ENCODE measurements at places on chromosomes 11 and 22. TPM values are rescaled to one million over a fixed set of nuclear protein-coding genes. Genes with fewer than 3 reads are reported as not detected.
A peak's percentile ranks its signal among the peaks of the same experiment; 100 is the strongest.

- no peak for DNase-seq
- no peaks in the 10 kb centered on the region for H3K4me1 ChIP-seq
- no peak overlapping the region for H3K27ac ChIP-seq
- no peaks in the 10 kb centered on the region for H3K36me3 ChIP-seq
Measured at GRCh38 chr22:49082451-49082850, 745.2 kb downstream of the BRD1 start.

GRCh38 chr11:68354148-68354872, 41.9 kb downstream of the LRP5 start:
- peaks cover 7% of the 10 kb centered on the region for H3K36me3 ChIP-seq
- no peak overlapping the region for H3K27ac ChIP-seq
- H3K27me3 ChIP-seq = no peaks in the 10 kb centered on the region
- H3K4me3 ChIP-seq = no peak overlapping the region

DNA sequence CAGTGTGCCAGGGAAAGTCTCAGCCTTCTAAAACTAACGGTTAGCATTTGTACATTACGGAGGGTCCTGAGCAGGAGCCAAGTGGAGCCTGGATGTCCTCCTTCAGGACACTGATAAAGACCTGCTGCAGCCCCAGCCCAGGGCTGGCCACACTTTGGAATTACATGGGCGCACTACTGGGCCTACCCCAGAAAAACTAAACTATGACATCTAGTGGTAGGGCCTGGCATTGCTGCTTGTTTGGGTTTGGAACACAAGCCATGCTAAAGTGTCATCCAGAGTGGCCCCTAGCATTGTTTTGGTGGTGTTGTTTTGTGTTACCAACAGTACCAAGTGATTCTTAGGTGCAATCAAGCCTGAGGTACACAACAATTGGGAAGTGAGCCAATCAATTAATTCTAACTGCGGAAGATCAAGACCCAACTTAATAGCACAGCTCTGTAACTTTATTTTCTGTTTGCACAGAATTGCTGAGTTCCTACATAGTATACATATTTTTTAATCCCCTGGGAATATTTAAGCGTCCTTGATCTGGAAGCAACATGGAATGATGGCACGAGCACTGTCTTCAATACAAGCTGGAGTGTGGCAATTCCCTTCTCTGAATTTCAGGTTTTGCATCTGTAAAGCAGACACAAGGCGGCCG, 340.7 kb downstream of the LARGE1 start:
- H3K4me1 ChIP-seq = peaks cover 44% of the 10 kb centered on the region
- no peak overlapping the region for H3K4me3 ChIP-seq
- DNase-seq = peak; percentile 17
- H3K27ac ChIP-seq = no peak overlapping the region
- H3K36me3 ChIP-seq = no peaks in the 10 kb centered on the region
- no peaks in the 10 kb centered on the region for H3K27me3 ChIP-seq

GRCh38 chr22:38347944-38348750, 30.9 kb upstream of the CSNK1E start:
- DNase-seq = peak; percentile 14
- H3K36me3 ChIP-seq = no peaks in the 10 kb centered on the region
- no peaks in the 10 kb centered on the region for H3K4me1 ChIP-seq
- H3K4me3 ChIP-seq = no peak overlapping the region
- peaks cover 4% of the 10 kb centered on the region for H3K27me3 ChIP-seq

DNA sequence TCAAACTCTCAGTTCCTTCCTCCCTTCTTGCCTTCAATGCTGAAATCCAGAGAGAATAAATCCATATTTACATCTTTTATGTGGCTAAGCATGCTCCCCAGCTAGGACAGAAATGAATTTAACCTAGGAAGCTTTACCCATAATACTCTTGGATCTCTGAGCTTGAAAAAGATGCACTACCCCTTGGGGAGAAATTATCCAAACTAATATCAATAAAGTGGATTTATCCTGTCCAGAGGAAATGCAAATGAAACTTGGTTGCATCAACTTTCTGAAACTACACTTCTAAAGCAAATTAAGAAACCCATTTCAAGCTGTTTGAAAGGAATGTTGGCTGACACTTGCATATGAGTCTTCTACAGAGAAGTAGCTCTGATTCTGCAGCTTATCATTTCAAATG, 347.9 kb downstream of the TTC28 start:
- no peak overlapping the region for H3K27ac ChIP-seq
- no peak overlapping the region for H3K4me3 ChIP-seq
- no peaks in the 10 kb centered on the region for H3K36me3 ChIP-seq
- H3K4me1 ChIP-seq = no peaks in the 10 kb centered on the region
- no peak for DNase-seq

DNA sequence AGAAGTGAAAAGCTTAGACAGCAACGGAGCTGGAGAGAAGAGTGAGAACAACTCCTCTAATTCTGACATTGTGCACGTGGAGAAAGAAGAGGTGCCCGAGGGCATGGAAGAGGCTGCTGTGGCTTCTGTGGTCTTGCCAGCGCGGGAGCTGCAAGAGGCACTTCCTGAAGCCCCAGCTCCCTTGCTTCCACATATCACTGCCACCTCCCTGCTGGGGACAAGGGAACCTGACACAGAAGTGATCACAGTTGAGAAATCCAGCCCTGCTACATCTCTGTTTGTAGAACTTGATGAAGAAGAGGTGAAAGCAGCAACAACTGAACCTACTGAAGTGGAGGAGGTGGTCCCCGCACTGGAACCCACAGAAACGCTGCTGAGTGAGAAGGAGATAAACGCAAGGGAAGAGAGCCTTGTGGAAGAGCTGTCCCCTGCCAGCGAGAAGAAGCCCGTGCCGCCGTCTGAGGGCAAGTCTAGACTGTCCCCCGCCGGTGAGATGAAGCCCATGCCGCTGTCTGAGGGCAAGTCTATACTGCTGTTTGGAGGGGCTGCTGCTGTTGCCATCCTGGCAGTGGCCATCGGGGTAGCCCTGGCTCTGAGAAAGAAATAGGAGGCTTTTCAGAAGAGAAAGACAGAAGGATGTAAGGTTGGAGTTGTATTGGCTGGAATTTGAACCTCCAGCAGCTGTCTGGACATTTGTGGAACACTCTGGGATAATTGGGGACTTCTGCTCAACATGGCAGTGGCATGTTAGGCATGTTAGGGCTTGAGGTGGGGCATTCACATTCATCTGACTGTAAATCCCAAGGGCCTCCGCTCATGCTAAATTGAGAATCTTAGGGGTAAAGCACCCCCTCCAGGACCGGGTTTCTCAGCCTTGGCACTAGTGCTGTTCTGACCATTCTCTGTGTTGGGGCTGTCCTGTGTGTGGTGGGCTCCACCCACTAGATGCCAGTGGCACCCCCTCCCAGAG, 47.1 kb downstream of the BID start:
- peaks cover 49% of the 10 kb centered on the region for H3K36me3 ChIP-seq
- H3K4me1 ChIP-seq = peaks cover 14% of the 10 kb centered on the region
- no peaks in the 10 kb centered on the region for H3K27me3 ChIP-seq
- DNase-seq = no peak
- no peak overlapping the region for H3K4me3 ChIP-seq

GRCh38 chr11:38718659-38719058, 2120.6 kb upstream of the RAG2 start:
- no peaks in the 10 kb centered on the region for H3K36me3 ChIP-seq
- no peaks in the 10 kb centered on the region for H3K4me1 ChIP-seq
- H3K27ac ChIP-seq = no peak overlapping the region
- no peaks in the 10 kb centered on the region for H3K27me3 ChIP-seq
- DNase-seq = no peak

DNA sequence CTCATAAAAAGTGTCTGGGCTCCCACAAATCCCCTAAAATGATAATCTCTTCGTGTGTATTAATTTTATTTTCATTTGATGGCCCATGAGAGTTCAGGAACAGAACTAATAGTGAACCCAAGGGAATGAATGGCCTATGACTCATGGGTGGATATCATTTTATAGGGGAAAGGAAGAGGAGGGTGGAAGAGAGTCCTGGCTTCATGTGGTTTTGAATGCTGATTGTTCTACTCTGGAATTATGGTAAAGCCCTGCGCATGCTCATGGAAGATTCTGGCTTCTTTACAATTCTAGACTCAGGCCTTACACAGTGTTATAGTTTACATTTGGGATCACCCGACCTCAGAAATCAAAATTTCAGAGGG, 35.2 kb downstream of the MAML2 start:
- H3K27ac ChIP-seq = peak overlapping the region; percentile 56
- peak overlapping the region; percentile 62 for H3K4me3 ChIP-seq
- no peaks in the 10 kb centered on the region for H3K27me3 ChIP-seq
- H3K4me1 ChIP-seq = peaks cover 73% of the 10 kb centered on the region
- no peak for DNase-seq

GRCh38 chr22:37502342-37503182, 16.4 kb upstream of the MFNG start:
- H3K4me3 ChIP-seq = no peak overlapping the region
- peaks cover 31% of the 10 kb centered on the region for H3K4me1 ChIP-seq
- DNase-seq = no peak
- H3K27ac ChIP-seq = peak overlapping the region; percentile 53
- H3K36me3 ChIP-seq = no peaks in the 10 kb centered on the region

- peaks cover 10% of the 10 kb centered on the region for H3K27me3 ChIP-seq
- H3K4me3 ChIP-seq = no peak overlapping the region
- H3K4me1 ChIP-seq = peaks cover 3% of the 10 kb centered on the region
- no peak overlapping the region for H3K27ac ChIP-seq
- no peaks in the 10 kb centered on the region for H3K36me3 ChIP-seq
- no peak for DNase-seq
Measured at GRCh38 chr11:125351033-125351867, 144.8 kb downstream of the FEZ1 start.

- no peaks in the 10 kb centered on the region for H3K36me3 ChIP-seq
- DNase-seq = no peak
- H3K4me3 ChIP-seq = no peak overlapping the region
- H3K4me1 ChIP-seq = peaks cover 15% of the 10 kb centered on the region
- no peak overlapping the region for H3K27ac ChIP-seq
- no peaks in the 10 kb centered on the region for H3K27me3 ChIP-seq
Measured at GRCh38 chr22:46000081-46001027, 23.4 kb upstream of the WNT7B start.

- H3K27ac ChIP-seq = no peak overlapping the region
- H3K36me3 ChIP-seq = no peaks in the 10 kb centered on the region
- no peak overlapping the region for H3K4me3 ChIP-seq
Measured at GRCh38 chr11:1236316-1237127, 13.7 kb downstream of the MUC5B start.

DNA sequence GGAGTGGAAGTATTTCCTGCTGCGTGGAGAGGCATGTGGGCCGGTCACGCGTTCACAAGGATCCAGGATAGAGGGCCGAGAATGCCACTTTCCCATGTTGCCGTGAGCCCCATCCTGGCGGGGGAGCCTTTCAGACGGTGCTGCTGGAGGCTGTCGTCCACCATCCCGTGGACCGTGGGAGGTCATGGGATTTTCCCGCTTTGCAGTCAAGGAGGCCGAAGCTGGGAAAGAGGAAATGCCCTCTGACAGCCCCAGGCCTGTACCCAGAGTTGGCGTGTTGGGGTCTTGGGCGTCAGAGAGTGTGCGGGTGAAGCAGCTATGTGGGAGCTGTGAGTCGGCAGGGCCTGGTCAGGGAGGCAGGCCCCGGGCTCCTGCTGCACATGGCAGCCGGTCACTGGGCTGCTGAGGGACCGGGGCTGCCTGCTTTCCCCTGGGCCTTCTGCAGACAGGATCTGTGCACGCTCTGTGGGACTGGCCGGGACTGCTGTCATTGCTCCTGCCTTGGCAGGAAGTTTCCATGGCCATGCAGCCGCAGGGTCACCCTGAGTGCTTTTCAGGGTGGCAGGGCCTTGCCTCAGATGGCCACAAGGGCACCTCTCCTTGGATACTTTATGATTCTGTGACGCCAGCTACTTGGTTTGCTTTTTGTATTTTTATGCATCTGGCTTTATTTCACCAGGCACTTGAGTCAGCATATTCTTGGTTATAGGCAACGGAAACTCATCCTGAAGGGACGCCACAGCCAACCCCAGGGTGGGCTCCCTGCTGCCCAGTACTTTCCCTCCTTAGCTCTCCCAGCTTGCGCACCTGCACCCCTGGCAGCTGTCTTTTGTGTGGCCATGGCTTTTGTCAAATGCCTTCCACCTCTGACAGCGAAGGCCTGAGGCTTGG, 52.4 kb downstream of the AP2A2 start:
- H3K4me3 ChIP-seq = no peak overlapping the region
- DNase-seq = no peak
- peaks cover 66% of the 10 kb centered on the region for H3K36me3 ChIP-seq
- H3K27me3 ChIP-seq = no peaks in the 10 kb centered on the region
- H3K4me1 ChIP-seq = peaks cover 29% of the 10 kb centered on the region
- H3K27ac ChIP-seq = peak overlapping the region; percentile 41

- no peak overlapping the region for H3K27ac ChIP-seq
- H3K27me3 ChIP-seq = peaks cover 11% of the 10 kb centered on the region
- H3K4me3 ChIP-seq = no peak overlapping the region
- no peak for DNase-seq
- H3K36me3 ChIP-seq = no peaks in the 10 kb centered on the region
Measured at GRCh38 chr11:113096648-113097047, 135.4 kb downstream of the NCAM1 start.

DNA sequence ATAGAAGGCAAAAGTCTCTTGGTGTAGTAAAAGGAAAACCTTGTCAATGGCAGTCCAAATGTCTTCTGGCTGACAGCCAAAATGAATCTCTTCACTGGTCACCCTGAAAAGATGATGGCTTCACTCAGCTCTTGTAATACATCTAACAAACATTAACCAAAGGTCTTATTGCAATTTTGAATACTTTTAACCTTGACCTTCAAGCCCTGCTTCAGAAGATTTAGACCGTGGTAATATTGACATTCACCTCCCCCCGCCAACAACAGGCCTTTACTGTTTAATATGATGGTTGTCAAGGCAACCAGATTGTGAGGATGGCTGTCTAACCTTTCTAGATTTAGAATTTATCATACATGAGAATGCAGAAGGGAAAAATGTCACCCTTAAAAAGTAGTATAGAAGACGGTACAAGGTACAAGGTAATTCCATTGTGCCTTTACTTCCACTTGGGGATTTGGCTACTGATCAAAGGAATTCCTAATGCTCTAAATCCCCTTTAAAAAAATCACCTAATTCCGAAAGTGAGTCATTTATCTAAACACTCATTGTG, 342.3 kb downstream of the LARGE1 start:
- DNase-seq = no peak
- no peak overlapping the region for H3K4me3 ChIP-seq
- H3K27me3 ChIP-seq = no peaks in the 10 kb centered on the region
- H3K27ac ChIP-seq = no peak overlapping the region
- H3K36me3 ChIP-seq = no peaks in the 10 kb centered on the region

LYVE1 gene
- total RNA-seq = not detected

CNTF gene
- total RNA-seq = 2.9 TPM

DKK3 gene
- total RNA-seq = 10.3 TPM

ADAMTS8 gene
- total RNA-seq = not detected

MIAT gene
- total RNA-seq = 362 TPM

GGTLC3 gene
- total RNA-seq = not detected

SMC1B gene
- not detected for total RNA-seq

KRTAP5-10 gene
- total RNA-seq = not detected

CNGA4 gene
- 1.2 TPM for total RNA-seq

BTBD18 gene
- total RNA-seq = 0.18 TPM

TMPRSS5 gene
- total RNA-seq = 1.2 TPM
